ENCODE measurements at places on chromosomes 6 and 20. TPM values are rescaled to one million over a fixed set of nuclear protein-coding genes. Genes with fewer than 3 reads are reported as not detected.

Gene ARMH2
- not detected for total RNA-seq

- peaks cover 5% of the 10 kb centered on the region for H3K36me3 ChIP-seq
- H3K27me3 ChIP-seq: no peaks in the 10 kb centered on the region
- H3K4me3 ChIP-seq: peak overlapping the region; percentile 87
- H3K27ac ChIP-seq: peak overlapping the region; percentile 89
- peaks cover 58% of the 10 kb centered on the region for H3K4me1 ChIP-seq
Measured at GRCh38 chr20:36463212-36464061, 77.9 kb upstream of the MYL9 start.

GRCh38 chr20:42959996-42960395 lies 229.7 kb downstream of the PTPRT start:
- H3K27me3 ChIP-seq: no peaks in the 10 kb centered on the region
- H3K4me1 ChIP-seq: no peaks in the 10 kb centered on the region
- no peaks in the 10 kb centered on the region for H3K36me3 ChIP-seq
- DNase-seq: no peak
- no peak overlapping the region for H3K27ac ChIP-seq
- H3K4me3 ChIP-seq: no peak overlapping the region

DNA sequence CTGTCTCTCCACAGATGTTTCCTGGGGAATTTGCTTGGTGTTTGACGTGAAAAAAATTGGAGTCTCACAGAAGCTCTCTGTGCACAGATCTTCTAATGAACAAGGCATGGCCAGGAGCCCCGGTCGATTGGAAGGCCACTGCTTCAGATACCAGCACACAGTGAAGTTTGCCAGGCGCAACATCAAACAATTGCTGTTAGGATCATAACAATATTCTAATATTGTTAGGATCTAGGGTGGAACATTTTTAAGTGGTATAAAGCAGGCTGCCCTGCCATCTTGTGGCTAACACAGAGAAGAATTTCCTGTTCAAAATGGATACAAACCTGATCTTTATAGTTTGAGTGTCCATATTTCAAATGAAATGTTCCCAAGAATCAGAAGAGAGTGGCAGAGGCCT lies 64.1 kb downstream of the C6orf118 start:
- no peaks in the 10 kb centered on the region for H3K36me3 ChIP-seq
- no peaks in the 10 kb centered on the region for H3K4me1 ChIP-seq
- no peak overlapping the region for H3K27ac ChIP-seq
- no peaks in the 10 kb centered on the region for H3K27me3 ChIP-seq

Gene RNF39
- total RNA-seq: not detected

GRCh38 chr6:133991096-133991593 lies 38.1 kb downstream of the TBPL1 start:
- no peak overlapping the region for H3K4me3 ChIP-seq
- no peaks in the 10 kb centered on the region for H3K27me3 ChIP-seq
- peak; percentile 47 for DNase-seq
- H3K27ac ChIP-seq: peak overlapping the region; percentile 49
- peaks cover 36% of the 10 kb centered on the region for H3K4me1 ChIP-seq
- no peaks in the 10 kb centered on the region for H3K36me3 ChIP-seq

DNA sequence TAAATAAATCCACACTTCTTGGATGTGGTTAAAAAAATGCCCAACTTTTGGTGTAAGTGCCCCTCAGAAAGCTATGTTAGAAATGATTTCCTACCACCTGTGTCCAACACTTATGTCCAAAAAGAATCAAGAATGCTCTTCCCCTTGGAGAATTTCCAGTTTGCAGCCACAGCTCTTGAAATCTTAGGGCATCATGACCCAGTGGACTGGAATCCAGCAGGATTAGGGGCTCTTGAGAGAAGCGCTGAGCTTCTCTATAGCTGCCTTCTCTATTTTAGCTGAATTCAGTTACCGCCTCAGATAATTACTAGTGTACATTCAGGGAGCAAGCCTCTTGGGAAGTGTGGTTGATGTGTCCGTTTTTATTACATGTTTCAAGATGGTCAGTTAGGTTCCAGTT lies 2.5 kb downstream of the PHACTR1 start:
- DNase-seq: no peak
- H3K36me3 ChIP-seq: no peaks in the 10 kb centered on the region
- H3K27me3 ChIP-seq: no peaks in the 10 kb centered on the region
- H3K4me1 ChIP-seq: no peaks in the 10 kb centered on the region
- no peak overlapping the region for H3K4me3 ChIP-seq

DNA sequence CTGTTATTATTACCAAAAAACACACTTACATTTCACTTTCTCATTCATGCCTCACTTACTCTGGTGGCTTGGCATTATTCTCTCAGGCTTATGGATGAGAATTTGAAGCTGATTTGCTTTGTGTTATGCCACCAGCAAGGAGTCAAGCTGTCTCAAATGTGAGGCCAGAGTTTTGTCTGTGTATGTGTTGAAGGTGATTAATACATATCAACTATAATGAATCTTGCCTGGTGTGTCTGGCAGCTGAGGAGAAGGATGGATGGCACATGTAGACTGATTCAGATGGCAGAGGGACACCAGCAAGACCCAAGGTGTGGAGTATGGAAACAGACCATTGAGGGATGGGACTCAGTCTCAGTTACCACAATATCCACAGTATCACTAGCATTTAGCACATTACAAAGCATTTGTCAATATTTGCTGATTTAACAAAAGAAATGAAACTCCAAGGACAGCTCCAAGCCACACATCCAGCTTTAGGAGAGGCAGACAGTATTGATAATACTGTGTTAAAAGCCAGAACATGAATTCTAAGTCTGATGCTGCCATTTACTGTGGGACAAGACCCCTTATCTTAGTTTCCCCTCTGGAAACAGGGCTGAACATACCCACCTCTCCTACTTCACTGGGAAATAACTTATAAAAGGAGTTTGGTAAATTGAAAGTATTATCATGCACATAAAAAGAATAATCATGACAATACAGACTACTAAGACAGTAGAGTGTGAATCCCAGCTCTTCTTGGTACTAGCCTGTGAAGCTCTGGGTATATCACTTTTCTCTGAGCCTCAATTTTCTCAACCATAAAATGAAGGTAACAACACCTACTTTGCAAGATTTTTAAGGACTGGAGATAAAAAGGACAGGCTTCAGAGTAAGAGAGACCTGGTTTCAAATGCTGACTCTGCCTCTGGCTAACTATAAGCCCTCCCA lies 11.2 kb downstream of the BCL2L1 start:
- peaks cover 44% of the 10 kb centered on the region for H3K36me3 ChIP-seq
- no peak overlapping the region for H3K4me3 ChIP-seq
- no peak for DNase-seq
- peaks cover 38% of the 10 kb centered on the region for H3K4me1 ChIP-seq
- H3K27ac ChIP-seq: peak overlapping the region; percentile 95

GRCh38 chr6:131524695-131525336 lies 48.2 kb upstream of the ARG1 start:
- H3K36me3 ChIP-seq: no peaks in the 10 kb centered on the region
- no peak for DNase-seq
- H3K4me3 ChIP-seq: no peak overlapping the region
- H3K4me1 ChIP-seq: no peaks in the 10 kb centered on the region
- no peaks in the 10 kb centered on the region for H3K27me3 ChIP-seq

- H3K36me3 ChIP-seq: no peaks in the 10 kb centered on the region
- H3K4me1 ChIP-seq: no peaks in the 10 kb centered on the region
- H3K27me3 ChIP-seq: peaks cover 13% of the 10 kb centered on the region
- no peak overlapping the region for H3K27ac ChIP-seq
- no peak overlapping the region for H3K4me3 ChIP-seq
Measured at GRCh38 chr20:48405909-48406308, 421.9 kb downstream of the PREX1 start.

DNA sequence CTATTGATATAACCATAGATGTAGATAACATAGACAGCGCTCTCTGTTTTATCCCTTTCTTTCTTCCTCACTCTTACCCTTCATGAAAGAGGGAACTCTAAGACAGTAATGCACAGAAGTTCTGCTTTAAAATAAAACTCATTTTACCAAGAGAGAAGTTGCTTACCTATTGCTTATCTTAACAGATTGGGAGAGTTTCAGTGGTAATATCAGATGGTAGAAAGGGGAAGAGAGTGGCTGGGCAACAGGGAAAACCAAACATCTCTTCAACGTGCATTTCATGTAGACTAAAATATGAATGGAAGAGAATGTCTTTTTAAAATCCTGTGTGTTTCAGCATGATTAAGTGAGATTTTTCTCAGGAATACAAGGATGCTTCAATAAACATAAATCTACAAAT lies 45.3 kb upstream of the SIRPG start:
- no peaks in the 10 kb centered on the region for H3K4me1 ChIP-seq
- no peak for DNase-seq
- H3K27ac ChIP-seq: no peak overlapping the region

DNA sequence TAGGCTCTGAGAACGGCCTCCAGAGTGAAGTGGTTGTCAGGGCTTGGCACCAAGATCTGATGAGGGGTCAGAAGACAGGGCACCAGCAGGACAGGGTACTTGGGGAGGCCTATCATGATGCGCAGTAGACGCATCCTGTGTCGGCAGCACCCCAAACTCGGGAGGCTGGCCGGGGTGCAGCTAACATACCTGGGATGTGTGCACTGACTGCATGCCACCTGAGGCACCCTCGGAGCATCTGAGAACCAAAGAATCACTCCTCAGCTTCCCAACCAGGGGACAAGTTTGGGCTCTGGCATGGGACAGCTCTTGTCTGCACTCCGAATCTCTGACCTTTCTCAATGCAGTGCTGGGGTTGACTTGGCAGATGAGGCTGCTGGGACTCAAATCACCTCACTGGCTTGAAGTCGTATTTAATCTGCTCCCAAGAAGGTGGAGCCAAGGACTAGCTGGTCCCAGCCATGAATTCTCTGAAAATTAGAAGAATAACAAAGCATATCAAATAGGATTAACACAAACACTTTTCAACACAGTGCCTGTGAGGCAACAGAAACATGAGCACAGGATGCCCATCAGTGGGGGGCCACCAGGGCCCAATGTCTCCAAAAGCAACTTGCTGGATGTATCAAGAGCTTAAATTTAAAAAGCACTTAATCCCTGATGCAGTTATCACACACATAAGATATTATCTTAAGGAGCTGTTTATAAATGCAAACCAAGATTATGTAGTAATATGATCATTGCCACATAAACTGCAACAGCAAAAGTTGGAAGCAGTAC lies 348.8 kb downstream of the PREX1 start:
- no peaks in the 10 kb centered on the region for H3K4me1 ChIP-seq
- no peak overlapping the region for H3K4me3 ChIP-seq
- H3K36me3 ChIP-seq: no peaks in the 10 kb centered on the region
- H3K27me3 ChIP-seq: peaks cover 33% of the 10 kb centered on the region
- DNase-seq: peak; percentile 73

DNA sequence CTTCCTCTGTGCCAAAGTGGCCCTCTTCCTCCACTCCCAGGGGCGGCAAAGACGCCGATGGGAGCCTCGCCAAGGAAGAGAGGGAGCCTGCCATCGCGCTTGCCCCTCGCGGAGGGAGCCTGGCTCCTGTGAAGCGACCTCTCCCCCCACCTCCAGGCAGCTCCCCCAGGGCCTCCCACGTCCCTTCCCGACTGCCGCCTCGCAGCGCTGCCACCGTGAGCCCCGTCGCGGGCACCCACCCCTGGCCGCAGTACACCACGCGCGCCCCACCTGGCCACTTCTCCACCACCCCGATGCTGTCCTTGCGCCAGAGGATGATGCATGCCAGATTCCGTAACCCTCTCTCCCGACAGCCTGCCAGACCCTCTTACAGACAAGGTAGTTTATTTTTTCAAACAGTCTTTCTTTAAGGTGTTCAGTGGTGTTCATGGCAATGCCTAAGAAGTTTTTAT lies 64.9 kb downstream of the FNDC1 start:
- DNase-seq: peak; percentile 66
- H3K27me3 ChIP-seq: no peaks in the 10 kb centered on the region
- no peak overlapping the region for H3K4me3 ChIP-seq

Gene PHACTR2
- 76.9 TPM for total RNA-seq

Gene PEX7
- total RNA-seq: 9.1 TPM

- H3K4me3 ChIP-seq: no peak overlapping the region
- peaks cover 4% of the 10 kb centered on the region for H3K4me1 ChIP-seq
- no peaks in the 10 kb centered on the region for H3K36me3 ChIP-seq
- DNase-seq: no peak
Measured at GRCh38 chr20:43766385-43766784, 39.6 kb upstream of the GTSF1L start.

- DNase-seq: no peak
- H3K4me1 ChIP-seq: peaks cover 62% of the 10 kb centered on the region
- H3K27me3 ChIP-seq: no peaks in the 10 kb centered on the region
- no peak overlapping the region for H3K4me3 ChIP-seq
Measured at GRCh38 chr6:111763381-111763780, 109.9 kb downstream of the FYN start.

DNA sequence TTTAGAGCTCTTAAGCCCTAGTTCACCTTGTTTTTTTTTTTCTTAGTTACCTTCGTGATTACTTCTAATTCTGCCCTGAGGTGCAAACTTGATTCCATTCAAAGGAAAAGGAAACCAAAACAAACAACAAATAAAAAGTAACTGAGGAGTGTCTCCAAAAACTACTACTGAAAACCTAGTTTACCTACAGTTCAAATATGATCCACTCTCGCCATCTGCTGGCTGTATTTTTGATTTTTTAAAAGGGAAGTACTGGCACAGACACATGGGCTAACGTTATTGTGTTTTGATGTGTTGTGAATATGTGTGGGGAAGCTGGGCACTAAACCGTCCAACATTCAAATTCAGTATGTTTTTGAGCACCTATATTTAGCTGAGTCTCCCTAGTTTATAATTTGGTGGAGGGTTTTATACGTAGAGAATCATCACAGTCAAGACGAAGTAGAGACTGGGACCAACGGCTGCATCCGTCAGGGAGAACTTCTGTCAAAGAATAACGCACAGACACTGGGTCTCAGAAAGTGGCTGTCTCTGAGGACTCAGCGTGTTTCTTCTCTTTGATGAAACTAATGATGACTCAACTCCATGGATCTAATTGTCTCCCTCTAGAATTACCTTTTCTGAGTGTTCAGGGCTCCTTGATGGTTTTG lies 373.5 kb upstream of the BTBD3 start:
- peak overlapping the region; percentile 55 for H3K4me3 ChIP-seq
- H3K27me3 ChIP-seq: no peaks in the 10 kb centered on the region
- H3K27ac ChIP-seq: peak overlapping the region; percentile 8
- peaks cover 11% of the 10 kb centered on the region for H3K4me1 ChIP-seq
- no peaks in the 10 kb centered on the region for H3K36me3 ChIP-seq
